Stimulated activated CD4-positive, alpha-beta T cell treated with anti-CD3 and anti-CD28 coated beads, Interleukin-15, amount 100 ng/mL, for 48 hours (primary cell): ENCODE measurements at places on chromosomes 3 and 15.

GRCh38 chr3:134660046-134660441 lies 9.2 kb upstream of the KY start:
- DNase-seq = no peak

GRCh38 chr3:188822004-188822403 lies 349.8 kb upstream of the TPRG1 start:
- no peak for DNase-seq

DNA sequence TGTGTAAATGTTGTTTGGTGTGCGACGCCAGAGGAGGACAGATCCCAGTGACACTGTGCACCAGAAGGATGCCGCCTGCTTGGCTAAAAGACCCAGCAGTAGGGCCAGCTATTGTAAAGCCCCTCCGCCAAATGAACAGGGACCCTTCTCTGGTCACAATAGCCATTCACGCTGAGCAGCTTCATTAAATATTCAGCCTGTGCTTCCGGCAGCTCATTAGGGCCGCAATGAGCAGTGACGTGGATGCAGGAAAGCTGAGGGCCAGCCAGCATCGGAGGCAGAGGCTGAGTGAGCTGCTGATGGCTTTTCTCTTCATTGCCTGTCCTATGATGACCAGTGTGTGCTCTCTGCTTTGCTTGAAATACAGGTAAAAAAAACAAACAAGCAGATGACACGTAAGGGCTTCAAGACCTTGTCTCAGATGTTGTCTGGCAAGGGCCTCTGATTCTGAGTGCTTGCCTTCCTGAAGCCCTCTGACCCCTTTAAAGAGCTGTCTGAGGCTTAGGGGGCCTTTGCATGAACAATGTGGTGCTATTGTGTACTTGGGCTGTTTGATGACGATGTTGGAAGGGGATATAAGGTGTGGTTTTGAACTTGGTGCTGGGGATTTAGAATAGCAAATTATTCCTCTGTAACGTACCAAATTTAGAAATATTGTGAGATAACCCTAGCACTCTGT lies 130.4 kb downstream of the FEZF2 start:
- DNase-seq = no peak

GRCh38 chr3:71210257-71211007 lies 373.1 kb downstream of the FOXP1 start:
- DNase-seq = no peak

DNA sequence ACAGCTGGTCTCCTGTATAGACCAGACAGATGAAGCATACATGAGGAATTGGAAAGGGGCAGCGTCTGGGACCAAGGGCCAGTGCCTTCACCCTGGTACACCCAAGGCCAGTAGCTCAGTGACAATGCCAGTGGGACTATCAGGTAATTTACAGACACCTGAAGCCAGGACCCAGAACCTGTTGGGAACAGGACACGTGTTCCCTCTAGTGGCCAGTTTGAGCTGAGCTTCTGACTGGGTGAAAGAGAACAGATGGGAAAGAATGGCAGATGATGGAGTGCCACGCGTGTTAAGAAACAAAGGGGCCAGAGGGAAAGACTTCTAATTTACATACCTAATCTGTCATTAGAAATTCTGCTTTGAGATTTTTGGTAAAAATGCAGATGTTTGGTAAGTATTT lies 5.1 kb upstream of the SLC25A38 start:
- DNase-seq = peak; percentile 39

DNA sequence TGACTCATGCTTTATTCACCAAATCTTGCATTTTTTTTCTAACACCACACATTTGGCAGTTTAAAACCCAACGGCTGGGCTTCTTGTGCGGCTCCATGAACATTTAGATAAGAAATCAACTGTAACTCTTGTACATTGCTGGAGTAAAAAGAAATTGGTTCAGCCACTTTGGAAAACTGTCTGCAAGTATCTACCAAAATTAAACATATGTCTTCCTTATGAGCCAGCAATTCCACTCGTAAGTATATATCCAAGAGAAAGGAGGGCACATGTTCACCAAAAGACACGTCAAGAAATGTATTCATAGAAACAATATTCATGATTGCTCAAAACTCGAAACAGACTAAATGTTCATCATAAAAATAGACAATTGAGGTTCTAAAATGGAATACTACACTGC lies 291.9 kb upstream of the POU1F1 start:
- DNase-seq = no peak

GRCh38 chr3:185420762-185421161 lies 57.8 kb downstream of the MAP3K13 start:
- DNase-seq = no peak

GRCh38 chr3:103904991-103905390 lies 1461.7 kb upstream of the ALCAM start:
- no peak for DNase-seq

DNA sequence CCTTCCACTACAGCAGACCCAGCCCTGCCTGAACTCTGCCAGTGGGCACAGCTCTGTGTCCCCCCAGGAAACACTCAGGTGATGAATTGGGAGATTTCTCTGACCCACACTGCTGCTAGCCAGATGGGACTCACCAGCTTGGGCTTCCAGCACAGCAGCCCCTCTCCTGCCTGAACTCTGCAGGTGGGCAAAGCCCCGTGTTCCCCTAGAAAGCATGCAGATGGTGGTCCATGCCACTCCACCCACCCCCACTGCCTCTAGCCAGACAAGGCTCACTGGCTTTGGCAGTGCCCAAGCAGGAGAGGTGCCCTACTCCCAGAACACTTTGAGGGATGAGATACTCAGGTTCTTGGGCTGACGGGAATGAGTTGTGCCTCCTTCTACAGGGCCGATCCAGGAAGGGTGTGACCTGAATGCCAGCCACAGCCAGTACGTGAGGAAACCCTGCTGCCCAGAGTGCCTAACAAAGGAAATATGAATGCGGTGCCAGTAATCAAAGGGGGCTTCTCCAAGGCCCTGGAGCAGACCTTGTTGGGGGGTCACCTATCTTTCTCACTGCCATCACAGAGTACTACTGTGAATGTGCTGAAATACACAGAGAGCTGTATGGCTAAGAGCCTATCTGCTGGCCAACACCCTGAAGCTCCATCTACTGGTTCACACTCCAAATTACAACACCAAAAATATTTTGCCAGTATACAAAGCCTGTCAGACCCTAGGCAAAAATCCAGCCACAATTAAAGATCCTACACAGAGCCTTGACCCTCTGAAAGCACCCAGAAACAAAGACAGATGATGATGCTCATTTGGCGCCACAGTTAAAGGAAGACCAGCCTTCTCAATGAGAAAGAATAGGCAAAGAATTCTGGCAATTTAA lies 61.9 kb downstream of the BTLA start:
- DNase-seq = no peak

DNA sequence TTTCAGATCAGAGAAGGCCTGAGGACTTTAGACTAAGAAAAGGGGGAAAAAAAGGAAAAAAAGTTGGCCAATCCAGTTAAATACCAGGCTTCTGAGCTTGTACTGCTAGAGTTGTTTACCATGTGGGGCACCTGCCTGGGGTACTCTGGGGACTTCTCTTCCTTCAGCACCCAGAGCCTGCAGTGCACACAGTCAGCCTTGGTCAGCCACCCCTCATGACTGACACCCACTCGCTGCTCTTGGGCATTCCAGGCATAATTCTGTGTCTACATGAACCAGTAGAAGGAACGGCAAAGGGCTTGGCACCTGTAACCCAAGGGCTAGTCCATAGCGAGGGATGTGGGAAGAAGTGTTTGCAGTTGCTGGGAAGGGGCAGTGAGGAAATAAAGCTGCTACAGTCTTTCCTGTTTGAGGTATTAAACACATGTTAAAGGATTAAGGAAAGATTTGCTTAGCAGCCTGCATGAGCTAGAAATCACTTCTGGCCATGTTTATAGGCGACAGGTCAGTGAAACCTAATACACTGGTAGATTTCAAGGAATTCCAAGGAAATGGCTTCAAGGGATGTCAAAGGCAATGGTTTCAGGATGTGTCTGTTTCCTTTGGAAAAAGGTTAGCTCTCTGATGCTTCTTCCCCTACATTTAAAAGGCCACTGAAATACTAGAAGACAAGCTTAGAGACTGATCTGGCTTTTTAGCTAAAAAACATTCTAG lies 232.5 kb downstream of the CHST2 start:
- DNase-seq = no peak

DNA sequence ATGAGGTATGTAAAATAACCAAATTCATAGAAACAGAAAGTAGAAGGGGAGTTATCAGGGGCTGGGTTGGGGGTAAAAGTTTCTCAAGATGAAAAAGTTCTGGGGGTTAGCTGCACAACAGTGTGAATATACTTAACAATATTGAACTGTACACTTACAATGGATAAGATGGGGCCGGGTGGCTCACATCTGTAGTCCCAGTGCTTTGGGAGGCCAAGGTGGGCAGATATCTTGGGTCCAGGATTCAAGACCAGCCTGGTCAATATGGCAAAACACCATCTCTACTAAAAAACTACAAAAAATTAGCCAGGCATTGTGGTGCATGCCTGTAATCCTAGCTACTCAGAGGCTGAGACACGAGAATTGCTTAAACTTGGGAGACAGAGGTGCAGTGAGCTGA lies 274.3 kb downstream of the TJP1 start:
- no peak for DNase-seq

DNA sequence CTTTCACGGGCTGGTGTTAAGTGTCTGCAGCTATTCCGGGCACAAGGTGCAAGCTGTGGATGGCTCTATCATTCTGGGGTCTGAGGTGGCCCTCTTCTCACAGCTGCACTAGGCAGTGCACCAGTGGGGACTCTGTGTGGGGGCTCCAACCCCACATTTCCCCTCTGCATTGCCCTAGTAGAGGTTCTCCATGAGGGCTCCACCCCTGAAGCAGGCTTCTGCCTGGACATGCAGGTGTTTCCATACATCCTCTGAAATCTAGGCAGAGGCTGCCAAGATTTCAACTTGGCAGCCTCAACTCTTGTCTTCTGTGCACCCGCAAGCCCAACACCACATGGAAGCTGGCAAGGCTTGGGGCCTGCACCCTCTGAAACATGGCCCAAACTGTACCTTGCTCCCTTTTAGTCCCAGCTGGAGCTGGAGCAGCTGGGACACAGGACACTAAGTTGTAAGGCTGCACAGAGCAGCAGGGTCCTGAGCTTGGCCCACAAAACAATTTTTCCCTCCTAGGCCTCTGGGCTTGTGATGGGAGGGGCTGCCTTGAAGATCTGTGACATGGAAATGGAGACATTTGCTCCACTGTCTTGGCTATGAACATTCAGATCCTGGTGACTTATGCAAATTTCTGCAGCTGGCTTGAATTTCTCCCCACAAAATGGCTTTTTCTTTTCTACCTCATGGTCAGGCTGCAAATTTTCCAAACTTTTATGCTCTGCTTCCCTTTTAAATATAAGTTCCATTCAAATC lies 6.0 kb upstream of the RPL39L start:
- no peak for DNase-seq

DNA sequence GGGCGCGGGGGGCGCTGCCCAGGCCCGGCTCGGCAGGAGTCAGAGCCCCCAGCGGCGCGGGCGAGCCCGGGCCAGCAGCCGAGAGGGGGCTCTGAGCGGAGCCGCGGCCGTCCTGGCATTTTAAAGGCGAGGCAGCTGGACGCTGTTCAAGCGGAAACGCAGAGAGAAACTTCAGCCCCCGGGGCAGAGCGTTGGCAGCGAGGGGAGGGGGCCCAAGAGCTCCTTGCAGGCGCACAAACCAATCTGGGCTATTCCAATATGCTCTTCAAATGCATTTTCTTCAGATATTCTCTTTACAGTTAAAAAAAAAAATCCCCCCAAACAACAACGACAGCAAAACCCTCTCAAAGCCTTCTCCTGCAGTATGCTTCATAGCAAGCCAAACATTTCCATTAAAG lies at the start of gene CTXND1:
Gene CTXND1 (minus strand): TSS at position 93 of the 398 bp plus-strand sequence. CDS start 50,264 bp downstream, outside the sequence.
- DNase-seq = no peak

- no peak for DNase-seq
Measured at GRCh38 chr3:183295211-183295610, 42.2 kb downstream of the B3GNT5 start.

DNA sequence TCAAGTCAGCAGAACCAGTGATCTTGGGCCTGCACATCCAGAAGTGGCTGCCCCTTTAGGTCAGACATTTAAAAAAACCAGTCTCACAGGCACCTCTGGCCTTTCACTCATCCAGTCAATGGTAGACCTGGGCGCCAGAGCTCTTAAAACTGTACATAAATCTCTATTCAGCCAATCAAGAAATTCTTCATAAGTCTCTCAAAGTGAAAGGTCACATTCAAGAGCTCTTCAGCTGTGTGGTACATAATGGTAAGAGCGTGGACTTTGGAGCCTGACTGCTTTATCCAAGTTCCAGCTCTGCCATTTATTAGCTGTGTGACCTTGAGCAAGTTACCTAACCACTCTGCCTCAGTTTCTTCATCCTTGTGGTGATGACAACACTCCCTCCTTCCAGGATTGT lies 22.3 kb upstream of the MORF4L1 start:
- no peak for DNase-seq

DNA sequence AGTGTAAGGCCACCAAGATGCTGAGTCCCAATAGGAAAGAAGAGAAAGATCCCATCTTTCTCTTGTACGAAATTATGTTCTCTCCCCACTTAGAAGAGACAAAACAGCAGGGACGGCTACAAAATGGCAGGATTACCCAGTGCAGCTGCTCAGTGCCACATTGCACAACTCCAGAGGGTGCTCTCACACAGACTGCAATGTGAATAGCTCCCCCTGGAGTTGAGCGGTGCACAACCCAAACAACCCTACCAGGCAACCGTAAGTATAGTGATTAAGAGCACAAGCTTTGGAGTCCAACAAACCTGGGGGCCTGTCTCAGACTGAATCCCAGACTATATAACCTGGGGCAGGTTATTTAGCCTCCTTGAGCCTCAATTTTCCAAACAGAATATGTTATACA lies 3.1 kb upstream of the BHLHE40 start:
- DNase-seq = peak; percentile 59

DNA sequence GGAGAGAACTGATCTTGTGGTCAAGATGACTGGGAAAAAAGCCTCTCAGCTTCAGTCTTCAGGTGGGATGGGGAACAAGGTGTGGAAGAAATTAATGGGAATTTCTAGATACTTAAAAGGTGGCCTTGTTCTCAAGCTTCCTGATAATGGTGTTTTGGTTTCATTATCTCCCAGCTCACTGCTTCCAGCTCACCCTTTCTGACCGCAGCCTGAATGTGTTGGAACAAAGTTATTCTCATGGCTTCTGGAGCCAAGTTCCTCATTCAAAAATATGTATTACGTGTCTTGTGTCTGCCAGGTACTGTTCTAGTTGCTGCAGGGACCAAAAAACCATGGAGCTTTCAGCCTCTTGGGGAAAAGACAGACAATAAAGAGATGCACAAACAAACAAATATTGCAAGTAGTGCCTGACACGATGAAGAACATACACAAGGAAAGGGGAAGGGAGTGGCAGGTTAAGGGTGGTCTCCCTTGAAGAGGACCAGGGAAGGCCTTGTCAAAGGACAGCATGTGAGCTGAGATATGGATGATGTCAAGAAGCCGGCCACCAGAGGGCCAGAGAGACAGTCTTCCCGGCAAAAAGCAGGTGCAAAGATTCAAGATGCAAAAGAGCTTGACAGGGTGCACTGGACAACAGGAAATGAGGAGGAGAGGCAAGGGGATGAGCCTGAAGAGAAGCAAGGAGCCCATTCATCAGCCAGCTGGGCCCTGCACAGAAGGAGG lies 35.5 kb downstream of the ARRDC4 start:
- no peak for DNase-seq

GRCh38 chr15:93417156-93417555 lies 328.1 kb upstream of the RGMA start:
- DNase-seq = no peak
